ENCODE measurements at places on chromosomes 7 and 10. TPM values are rescaled to one million over a fixed set of nuclear protein-coding genes. Genes with fewer than 3 reads are reported as not detected.

The IFIT3 gene
- total RNA-seq: 11.6 TPM

The VENTX gene
- 0.27 TPM for total RNA-seq

The LDB3 gene
- total RNA-seq: not detected

The MAT1A gene
- total RNA-seq: under 0.01 TPM

The CPXM2 gene
- total RNA-seq: not detected

The CTAGE8 gene
- total RNA-seq: 0.81 TPM

The DEPP1 gene
- total RNA-seq: 29.1 TPM

The PANK1 gene
- 3.8 TPM for total RNA-seq

The IL2RA gene
- 4.0 TPM for total RNA-seq

The CEP55 gene
- total RNA-seq: 0.81 TPM

The SPDYE2B gene
- not detected for total RNA-seq

The TMEM196 gene
- total RNA-seq: not detected

The CACUL1 gene
- total RNA-seq: 15.3 TPM

The OPN4 gene
- total RNA-seq: not detected

The C7orf57 gene
- 0.27 TPM for total RNA-seq

The COBL gene
- total RNA-seq: 0.27 TPM

The SLC18A3 gene
- total RNA-seq: under 0.01 TPM

The LOXL4 gene
- total RNA-seq: 2.2 TPM

The HHEX gene
- total RNA-seq: 68.7 TPM

The STARD3NL gene
- 34.5 TPM for total RNA-seq

The OR2A42 gene
- under 0.01 TPM for total RNA-seq

The CYP3A7 gene
- total RNA-seq: not detected

The TAF3 gene
- 3.0 TPM for total RNA-seq

The GCC1 gene
- total RNA-seq: 21.3 TPM

The FAM25A gene
- total RNA-seq: not detected

The GIMAP8 gene
- 4.8 TPM for total RNA-seq

The EIF3B gene
- 117 TPM for total RNA-seq

The HTR5A gene
- total RNA-seq: under 0.01 TPM

The THNSL1 gene
- 3.0 TPM for total RNA-seq

The LRRD1 gene
- under 0.01 TPM for total RNA-seq

The INTS15 gene
- 22.9 TPM for total RNA-seq

The WIPF3 gene
- total RNA-seq: under 0.01 TPM

The CPA1 gene
- total RNA-seq: not detected

The ATP6V0A4 gene
- total RNA-seq: not detected

The CYP2W1 gene
- not detected for total RNA-seq

The CLRN3 gene
- total RNA-seq: not detected

The RAMP3 gene
- total RNA-seq: under 0.01 TPM

The ZNF804B gene
- total RNA-seq: 0.27 TPM

The MYL10 gene
- total RNA-seq: not detected

The SDK1 gene
- total RNA-seq: 0.81 TPM

The INSYN2A gene
- under 0.01 TPM for total RNA-seq

The SLC39A12 gene
- not detected for total RNA-seq

The GATA3 gene
- total RNA-seq: 2.2 TPM

The PTPRZ1 gene
- total RNA-seq: not detected

The ETV1 gene
- 0.27 TPM for total RNA-seq
